M059J (cell line): ENCODE measurements at places on chromosomes 7 and 10.
A peak's percentile ranks its signal among the peaks of the same experiment; 100 is the strongest.

DNA sequence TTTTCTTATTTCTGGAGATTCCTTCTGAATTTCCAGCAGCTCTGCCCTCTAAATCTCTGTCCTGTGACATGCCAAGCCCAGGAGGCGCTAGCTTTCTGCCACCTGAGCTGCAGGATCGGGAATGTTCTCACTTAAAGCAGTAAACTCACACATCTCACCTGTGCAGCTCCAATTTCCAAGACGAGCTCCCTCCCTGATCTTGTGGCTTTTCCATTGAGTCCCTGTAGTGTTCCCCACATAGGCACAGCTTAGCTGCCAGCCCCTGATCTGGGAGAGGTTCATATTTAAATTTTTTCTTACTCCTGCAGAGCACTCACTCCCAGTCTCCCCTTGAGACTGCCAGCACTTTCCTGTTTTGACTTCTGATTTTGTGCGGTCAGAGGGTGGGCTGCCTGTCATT lies 479.3 kb downstream of the GLRX3 start:
- DNase-seq, result no peak

- peak; percentile 3 for DNase-seq
Measured at GRCh38 chr10:22259280-22259679, 41.5 kb upstream of the EBLN1 start.

GRCh38 chr7:55485501-55486191 lies 86.7 kb downstream of the VOPP1 start:
- no peak for DNase-seq

- DNase-seq, result peak; percentile 67
Measured at GRCh38 chr10:14873090-14873760, 5.4 kb upstream of the SUV39H2 start.

DNA sequence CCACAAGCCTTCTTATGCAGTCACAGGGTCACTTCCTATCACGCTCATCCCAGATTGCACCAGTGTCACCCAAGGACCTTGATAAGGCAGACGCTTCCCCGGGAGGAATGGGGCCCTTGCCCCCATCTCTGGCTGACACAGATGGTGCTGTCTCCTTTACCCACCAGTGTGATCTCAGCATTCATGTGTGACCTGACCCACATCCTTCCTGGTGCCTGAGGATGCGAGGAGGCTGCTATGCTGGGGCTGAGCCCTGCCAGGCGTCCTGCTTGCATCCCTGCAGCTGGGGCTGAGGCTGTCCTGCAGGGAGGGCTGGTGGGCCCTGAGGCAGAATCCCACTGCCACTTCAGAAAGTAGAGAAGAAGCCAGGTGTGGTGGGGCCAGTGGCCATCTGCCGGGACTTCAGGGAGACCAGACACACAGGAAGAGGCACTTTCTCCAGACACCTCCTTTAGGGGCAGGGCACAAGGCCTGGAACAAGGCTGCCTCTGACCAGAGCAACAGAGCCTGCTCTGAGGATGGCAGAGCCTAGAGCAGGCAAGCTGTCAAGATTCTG lies 35.3 kb downstream of the RASGEF1A start:
- DNase-seq, result no peak

DNA sequence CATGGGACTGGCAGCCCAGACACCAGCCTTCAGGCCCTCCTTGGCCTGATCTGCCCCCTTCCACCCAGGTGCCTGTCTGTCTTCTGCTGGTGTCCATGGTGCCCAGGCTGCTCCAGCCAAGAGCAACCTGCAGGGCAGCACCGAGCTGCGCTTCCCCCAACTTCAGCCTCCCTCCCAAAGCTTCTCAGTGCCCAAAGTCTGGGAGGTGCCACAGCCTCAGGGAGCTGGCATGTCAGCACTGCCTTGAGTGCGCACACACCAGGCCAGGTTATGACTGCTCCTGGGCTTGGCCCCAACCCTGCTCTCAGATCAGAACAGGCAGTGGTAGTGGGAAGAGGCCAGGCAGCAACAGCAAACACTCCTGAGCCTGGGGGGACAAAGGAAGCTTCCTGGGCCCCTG lies 304.6 kb upstream of the NRG3 start:
- DNase-seq, result no peak

DNA sequence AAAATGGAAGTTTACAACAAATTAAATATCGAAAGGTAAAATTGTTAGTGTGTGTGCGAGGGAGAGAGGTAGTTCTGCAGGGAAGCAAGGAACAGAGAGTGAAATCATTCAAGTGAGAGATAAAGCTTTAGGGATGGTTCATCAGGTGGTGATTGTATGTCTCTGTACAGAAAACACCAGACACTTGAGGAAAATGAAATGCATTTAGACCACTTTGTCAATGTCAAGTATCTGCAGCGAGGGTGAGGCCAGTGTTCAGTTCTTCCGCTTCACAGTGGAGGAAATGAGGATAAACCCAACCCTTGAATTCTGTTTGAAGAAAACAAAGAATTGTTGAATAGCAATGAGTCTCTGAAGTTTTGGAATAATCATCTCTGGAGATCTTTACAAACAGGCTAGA lies 14.4 kb upstream of the ITGB1 start:
- DNase-seq, result no peak

- DNase-seq, result no peak
Measured at GRCh38 chr7:106224797-106225196, 60.0 kb downstream of the NAMPT start.

GRCh38 chr7:32036557-32036956 lies 33.6 kb downstream of the PDE1C start:
- peak; percentile 80 for DNase-seq

DNA sequence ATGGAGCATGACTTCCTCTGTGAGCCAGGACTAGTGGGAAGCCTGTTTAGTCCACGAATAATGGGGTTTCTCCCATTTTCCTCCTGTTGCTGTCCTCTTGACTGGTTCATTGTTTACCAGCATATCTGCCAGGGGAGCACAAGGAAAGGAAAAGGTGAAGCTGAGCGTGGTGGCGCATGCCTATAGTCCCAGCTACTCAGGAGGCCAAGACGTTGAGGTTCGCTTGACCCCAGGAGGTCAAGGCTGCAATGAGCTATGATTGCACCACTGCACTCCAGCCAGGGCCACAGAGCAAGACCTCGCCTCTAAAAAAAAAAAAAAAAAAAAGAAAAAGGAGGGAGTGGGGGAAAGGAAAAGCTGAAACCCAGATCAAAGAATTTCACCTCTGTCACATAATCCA lies 5.8 kb upstream of the IL2RA start:
- DNase-seq, result no peak

- DNase-seq, result no peak
Measured at GRCh38 chr7:37683246-37684120, at the start of gene GPR141. Gene GPR141, plus strand, starts transcription at chr7:37683766. Its CDS starts 56,628 bp downstream, at chr7:37740394.

DNA sequence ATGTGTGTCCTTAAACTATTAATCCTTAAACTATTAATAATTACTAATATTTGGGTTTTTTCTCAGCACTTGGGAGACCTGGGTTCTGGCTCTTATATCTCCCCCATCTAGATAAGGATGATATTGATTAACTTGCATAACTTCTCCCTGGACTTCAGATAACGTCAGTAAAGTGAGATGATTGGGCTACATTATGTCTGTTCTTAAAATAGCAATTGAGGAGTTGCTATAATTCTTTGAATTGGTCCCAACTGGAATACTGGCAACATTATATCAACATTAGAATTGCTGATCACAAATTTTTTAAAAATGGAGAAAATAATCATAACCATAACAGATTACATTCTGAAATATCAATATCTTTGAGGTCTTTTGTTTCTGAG lies 1.9 kb downstream of the APBB1IP start:
- no peak for DNase-seq

GRCh38 chr10:19749185-19749729 lies 67.0 kb upstream of the PLXDC2 start:
- DNase-seq, result peak; percentile 67

DNA sequence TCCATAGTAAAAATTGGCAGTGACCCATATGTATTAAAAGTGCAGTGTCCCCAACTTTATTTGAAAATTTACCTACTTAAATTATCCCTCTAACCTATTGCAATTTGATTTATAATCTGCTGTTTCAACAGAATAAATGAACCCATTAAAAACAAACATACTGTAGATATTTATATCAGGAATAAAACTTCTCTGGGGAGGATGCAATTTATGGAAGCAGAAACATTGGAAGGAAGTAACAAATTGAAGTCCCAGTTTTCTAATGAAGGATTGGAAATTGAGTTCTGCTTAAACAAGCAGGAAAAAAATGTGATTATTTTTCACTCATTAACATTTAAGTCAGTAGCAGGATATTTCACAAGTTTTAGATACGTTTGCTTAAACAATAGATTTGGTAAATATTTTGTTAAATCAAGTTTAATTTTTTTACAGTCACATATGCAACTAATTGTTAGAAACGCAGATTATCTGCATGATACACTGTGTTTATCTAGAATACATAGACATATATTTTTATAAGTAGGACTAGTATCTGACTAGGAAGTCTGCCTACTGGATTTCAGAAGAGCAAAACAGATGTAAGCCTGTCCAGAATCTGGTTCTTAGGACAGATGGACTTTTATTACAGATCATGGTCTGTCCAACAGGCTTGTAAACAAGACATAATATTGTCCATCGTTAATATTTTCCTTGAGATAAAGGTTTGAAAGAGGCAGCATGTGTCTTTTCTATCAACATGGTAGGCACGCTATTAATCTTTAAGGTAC lies 5.3 kb downstream of the AGMO start:
- DNase-seq, result no peak

DNA sequence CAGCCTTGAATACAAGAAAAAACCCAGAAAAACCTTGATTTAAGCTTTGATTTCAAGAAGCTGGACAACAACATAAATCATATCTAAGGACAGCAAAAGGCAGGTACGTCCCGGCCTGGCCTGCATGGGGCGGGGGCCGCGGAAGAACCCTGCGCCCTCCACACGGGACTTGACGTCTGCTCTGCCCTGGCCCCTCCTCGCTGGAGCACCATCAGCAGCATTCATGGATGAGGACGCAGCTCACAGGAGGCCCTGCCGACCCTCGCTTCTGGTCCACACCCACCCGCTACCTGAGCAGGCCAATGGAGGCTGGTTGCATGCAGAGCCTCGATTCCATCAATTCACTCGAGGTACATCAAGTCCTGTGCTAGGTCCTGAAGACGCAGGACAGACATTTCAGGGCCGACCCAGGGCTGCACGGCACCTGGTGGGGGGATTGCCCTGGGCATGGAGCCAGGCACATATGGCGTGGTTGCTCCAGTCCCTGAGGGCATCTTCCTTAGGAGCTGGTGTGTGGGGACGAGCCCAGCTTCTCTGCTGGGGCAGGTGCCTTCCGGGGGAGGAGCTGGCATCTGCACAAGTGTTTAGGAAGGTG lies 63.1 kb upstream of the NKX6-2 start:
- DNase-seq, result no peak

DNA sequence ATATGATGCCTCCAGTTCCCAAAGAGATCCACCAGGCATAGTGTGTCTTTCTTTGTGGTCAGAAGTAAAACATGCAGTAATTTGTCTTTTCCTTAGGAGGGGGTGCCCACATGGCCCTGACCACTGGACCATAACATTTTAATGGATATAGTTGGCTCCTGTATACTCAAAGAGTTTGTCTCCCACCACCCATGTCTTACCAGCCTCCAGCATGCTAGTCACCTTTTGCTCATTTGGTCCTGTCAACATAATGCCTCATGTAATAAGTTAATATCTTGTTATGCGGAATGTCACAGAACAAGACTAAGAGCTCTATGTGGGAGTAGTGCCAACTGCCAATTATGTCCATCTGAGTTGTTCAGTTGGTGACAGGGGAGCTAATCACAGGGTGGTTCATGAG lies 83.4 kb upstream of the IFRD1 start:
- no peak for DNase-seq

GRCh38 chr7:17520941-17521340 lies 222.5 kb downstream of the AHR start:
- DNase-seq, result peak; percentile 44

DNA sequence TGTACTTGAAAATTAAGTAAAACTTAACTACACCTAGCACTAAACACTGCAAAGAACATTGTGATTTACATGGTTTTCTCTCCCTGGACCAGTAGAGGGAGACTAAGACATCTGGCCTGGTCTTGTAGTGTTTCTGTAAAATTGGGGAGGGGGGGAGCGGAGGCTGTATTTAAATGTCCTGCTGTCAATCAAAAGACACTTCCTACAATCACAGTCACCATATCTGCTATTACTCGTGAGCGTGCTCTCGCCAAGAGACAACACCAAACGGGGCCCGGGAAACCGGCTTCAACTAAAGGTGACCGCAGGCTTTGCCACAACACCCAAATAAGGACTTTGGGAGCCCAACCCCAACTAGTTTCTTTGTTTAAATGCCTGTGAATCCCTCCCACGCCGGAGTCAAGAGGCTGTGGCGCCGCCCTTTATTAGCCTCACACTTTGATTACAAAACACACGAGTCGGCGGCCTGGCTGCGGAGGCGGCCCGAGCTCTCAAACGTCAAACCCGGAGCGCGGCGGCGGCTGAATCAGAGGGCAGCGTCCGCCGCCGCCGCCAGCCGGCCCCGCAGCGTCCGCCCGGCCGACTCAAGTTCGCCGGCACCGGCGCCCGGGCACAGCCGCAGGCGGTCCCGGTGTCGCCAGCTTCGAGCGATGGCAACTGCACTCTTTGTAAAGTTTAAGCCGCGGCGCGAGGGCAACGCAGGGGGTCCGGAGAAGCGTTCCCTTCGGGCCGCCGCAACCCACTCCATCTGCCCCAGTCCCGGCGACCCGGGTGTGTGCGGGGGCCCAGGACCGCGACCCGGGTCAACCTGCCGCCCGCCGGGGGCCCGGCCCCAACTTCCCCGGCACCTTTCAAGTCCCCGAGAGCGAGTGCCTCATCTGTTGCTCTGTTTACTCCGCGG lies 1.3 kb downstream of the KDM7A start:
- peak; percentile 94 for DNase-seq

GRCh38 chr10:37752334-37752875 lies 105.0 kb downstream of the ZNF248 start:
- no peak for DNase-seq

- DNase-seq, result no peak
Measured at GRCh38 chr7:80923211-80923612, 4.4 kb upstream of the SEMA3C start.

DNA sequence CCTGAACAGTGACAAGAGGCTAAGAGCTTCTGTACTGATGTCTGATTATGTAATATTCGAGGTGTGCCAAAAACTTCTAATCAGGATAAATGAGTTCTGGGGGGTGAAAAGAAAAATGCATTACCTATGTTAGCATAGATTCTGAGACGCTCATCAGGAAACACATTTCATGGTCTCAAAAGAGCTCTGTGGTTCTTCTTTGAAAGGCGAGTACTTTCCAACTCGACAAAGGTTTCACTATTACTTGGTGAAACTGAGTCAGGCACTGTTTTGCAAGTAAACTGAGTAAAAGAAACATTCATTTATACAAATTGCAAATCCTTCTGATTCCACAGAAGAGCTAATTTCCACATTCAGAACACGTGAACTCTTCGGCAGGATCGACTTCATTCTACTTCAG lies 523.2 kb downstream of the GATA3 start:
- no peak for DNase-seq
